ENCODE measurements at places on chromosomes 3 and 15.

DNA sequence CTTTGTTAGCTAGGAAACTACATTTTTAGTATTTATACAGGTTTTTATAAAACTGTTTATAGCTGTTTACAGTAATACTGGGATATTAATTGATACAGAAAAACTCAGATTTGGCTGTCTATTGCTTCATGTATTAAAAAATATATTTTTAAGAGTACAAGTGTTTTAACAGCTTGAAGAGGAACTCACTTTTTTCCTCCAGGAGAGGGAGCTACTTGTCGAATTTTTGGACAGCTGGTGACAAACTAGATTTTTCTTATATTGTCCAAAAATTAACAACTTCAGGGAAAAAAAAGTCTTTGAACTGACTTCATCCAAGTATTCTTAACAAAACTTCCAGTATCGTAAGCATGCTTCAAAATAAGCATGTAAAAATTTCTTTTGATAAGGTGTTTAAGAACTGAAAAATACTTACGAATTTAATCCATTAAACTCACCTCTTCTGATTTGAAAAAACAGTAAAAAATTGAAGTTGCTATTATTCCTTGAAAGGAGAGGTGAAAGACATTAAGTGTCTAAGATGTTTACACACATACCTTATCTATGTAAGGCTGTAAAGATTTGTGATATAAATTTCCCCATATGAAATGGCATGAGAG lies 4.0 kb downstream of the DIPK2A start:
- DNase-seq, result peak; percentile 42

GRCh38 chr15:89165677-89166076 lies 55.7 kb downstream of the RLBP1 start:
- no peak for DNase-seq

DNA sequence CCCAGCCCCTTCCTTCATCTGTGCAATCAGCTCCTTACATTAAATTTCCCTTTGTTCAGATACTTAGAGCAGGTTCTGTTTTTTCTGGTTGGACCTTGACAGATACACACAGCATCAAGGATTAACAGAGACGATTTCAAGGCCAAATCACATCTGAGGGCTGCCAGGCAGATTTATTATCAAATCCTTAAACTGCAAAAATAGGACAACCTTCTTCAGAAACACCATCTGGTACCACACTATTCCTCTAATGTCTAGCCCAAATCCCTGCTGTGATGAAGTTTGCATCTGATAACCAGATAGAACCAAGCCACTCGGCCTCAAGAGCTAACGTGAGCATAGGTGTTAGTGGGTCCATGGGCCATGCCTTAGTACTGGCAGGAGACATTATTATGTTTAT lies 250.7 kb upstream of the PROK2 start:
- no peak for DNase-seq

DNA sequence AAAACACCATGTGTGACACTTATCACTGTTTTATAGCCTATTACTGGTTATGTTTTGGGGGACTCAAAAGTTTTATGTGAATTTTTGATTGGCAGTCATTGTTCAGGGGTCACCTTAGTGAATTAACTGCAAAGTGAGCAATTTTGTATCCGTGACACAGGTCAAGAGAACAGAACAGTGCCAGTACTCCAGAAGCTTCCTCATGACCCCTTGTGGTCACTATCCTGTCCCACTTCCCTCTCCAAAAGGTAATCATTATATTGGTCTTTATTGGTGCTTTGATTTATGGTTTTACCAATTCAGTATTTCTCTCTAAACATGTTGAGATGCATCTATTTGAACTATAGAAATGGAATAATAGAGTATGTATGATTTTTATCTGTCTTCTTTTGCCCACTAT lies 107.1 kb downstream of the STT3B start:
- DNase-seq, result no peak

GRCh38 chr3:191397771-191398170 lies 63.2 kb upstream of the PYDC2 start:
- DNase-seq, result no peak

GRCh38 chr3:187590861-187591576 lies 79.2 kb downstream of the SST start:
- DNase-seq, result no peak

DNA sequence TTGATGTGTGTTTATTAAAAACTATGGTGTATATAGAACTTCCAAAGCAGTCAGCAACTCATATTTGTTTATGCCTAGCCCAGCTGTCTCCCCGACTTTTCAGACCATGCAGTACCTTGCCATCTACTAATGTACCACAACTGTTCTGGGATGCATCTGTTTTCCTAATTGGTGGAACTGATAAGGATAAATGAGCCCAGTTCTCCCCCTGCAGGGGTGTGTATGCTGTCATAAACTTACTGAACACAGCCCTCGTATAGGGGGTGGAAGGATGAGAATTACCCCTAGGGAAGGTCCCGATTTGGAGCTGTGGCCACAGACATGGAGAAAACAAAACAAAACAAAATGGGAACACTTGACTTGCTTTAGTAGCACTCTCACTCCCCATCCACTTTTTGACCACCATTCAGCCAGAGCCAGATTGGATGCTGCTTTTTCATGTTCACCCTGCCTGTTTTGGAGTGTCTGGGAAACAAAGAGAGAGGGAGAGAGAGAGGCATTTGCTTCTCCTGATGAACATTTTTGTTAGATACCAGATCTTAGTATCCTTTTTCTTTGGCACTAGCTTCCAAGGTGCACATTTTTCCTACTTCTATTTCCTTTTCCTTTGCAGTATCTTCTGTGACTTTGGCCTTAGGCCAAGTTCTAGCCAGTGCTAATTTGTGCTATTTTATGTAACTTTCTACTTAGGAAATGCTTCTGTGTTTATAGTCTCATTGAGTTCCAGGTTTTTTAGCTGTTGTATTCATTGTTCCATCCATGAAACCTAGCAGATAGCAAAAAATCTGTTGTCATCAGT lies 29.1 kb downstream of the CADM2 start:
- DNase-seq, result no peak

- DNase-seq, result peak; percentile 92
Observed at GRCh38 chr3:15310491-15311370, 21.7 kb downstream of the SH3BP5 start.

GRCh38 chr3:185693985-185694653 lies 108.0 kb downstream of the SENP2 start:
- no peak for DNase-seq

GRCh38 chr3:112894258-112894657 lies 47.6 kb upstream of the CD200R1L start:
- no peak for DNase-seq

DNA sequence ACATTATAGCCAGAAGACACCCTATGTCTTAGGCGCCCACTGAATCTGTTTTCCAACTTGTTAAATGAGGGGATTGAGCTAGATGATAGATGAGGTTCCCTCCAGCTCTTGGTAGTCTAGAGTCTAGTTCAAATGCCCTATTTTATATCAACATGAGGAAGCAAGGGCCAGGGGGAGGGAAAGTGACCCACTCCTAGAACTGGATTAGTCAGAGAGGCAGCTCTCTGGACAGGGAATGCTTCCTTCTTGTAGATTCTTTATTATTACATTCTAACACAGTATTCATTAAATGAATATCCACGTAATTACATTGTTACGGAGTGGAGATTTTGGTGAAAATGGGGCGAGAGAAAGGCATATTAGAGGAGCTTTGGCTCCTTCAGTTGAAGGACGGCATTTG lies 89.5 kb downstream of the RAD18 start:
- no peak for DNase-seq

- DNase-seq, result no peak
Observed at GRCh38 chr3:24829629-24830229, 335.1 kb upstream of the THRB start.

DNA sequence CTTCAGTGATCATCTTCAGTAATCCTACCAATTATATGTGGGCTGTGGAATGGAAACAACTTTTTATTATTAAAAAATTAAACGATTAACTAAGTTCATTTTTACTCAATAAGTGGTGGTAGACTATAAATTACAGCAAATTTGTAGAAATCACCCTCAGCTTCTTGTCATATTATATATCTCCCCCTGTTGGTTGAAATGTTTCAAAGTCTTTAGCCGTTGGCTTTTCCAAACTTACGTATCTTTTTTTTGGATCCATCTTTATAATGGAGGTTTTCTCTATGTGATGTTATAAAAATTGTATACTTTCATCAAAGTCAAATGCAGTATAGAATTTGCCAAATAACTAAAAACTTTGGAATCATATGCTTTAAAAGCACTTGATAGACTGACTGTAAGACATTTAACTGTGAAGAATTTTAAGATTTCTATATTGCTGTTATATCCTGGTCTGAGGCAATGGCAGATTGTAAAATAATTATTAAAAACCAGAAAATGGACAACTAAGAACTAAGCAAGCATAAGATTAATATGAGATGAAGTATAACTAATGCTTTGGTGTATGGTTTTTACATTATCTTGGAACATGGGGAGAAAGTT lies 44.7 kb downstream of the ATP11B start:
- peak; percentile 19 for DNase-seq

- no peak for DNase-seq
Observed at GRCh38 chr15:75599401-75599800, 20.3 kb upstream of the PTPN9 start.

GRCh38 chr15:91335702-91336101 lies 235.6 kb downstream of the SV2B start:
- DNase-seq, result no peak

DNA sequence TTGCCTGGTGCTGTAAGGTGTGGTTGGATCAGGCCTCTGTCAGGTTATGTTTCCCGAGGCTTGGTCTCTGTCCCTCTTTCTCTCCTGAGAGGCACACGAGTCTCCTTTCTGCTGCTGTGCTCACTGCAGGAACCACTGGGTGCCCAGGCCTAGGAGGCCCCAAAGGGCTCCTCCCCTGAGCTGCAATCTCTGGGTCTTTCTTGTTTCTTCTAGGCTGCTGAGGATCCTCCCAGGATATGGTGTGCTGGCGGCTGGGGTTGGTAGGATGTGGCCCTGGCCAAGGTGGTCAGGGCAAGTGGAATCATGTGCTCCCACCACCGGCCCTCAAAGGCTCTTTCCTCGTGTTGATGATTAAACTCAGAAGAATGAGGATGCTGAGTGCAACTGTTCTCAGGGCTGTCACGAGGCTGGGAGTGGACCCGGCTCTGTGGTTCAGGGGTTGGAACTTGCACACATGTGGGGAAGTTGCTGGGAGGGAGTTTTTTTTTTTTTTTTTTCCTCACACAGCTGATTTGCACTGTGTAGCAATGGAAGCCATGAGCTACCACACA lies 43.6 kb upstream of the CTSH start:
- peak; percentile 7 for DNase-seq

DNA sequence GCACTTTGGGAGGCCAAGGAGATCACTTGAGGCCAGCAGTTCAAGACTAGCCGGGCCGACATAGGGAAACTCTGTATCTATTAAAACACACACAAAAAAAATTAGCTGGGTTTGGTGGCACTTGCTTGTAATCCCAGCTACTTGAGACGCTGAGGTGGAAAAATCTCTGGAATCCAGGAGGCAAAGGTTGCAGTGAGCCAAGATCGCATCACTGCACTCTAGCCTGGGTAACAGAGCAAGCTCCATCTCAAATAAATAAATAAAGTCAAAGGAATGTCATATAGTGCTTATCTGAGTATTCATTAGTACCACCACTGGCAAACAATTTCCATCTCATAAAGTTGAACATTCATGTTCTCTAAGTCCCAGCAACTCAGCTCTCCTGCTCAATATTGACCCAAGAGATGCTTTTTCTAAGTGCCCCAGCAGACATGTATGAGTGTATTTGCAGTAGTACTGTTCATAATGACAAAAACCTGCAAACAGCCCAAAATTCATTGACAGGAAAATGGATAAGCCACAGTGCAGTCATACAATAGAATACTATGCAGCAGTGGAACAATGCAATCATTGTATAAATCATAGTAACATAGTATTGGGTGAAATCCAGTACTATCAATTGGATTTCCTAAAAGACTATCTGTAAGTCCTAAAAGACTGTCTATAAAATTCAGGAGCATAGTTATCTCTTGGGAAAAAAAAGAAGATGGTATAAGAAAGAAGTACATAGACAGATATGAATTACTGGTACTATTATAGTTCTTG lies 751.5 kb upstream of the LMCD1 start:
- DNase-seq, result no peak

DNA sequence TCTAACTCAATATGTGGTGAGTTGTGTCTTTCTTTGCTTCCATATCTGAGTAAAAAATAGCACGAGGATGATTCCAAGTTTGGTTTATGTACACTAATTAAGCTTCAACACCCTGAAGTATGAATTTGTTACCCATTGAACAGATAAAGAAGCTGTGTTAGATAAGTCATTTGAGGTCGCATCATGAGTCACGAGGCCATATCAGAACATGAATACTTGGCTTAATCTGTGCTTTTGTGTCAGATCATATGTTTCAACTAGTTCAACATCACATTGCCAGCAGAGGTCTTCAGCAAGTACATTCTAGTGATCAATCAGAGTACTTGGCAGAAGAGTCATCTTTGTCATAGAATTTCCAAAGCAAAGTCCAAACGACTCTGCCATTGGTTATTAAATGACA lies 26.3 kb upstream of the MITF start:
- DNase-seq, result no peak

- DNase-seq, result no peak
Observed at GRCh38 chr3:129783470-129783869, 110.0 kb downstream of the TMCC1 start.

GRCh38 chr15:91922646-91923547 lies 69.4 kb downstream of the SLCO3A1 start:
- DNase-seq, result no peak

GRCh38 chr3:114700637-114701234 lies 406.9 kb downstream of the TIGIT start:
- DNase-seq, result no peak

DNA sequence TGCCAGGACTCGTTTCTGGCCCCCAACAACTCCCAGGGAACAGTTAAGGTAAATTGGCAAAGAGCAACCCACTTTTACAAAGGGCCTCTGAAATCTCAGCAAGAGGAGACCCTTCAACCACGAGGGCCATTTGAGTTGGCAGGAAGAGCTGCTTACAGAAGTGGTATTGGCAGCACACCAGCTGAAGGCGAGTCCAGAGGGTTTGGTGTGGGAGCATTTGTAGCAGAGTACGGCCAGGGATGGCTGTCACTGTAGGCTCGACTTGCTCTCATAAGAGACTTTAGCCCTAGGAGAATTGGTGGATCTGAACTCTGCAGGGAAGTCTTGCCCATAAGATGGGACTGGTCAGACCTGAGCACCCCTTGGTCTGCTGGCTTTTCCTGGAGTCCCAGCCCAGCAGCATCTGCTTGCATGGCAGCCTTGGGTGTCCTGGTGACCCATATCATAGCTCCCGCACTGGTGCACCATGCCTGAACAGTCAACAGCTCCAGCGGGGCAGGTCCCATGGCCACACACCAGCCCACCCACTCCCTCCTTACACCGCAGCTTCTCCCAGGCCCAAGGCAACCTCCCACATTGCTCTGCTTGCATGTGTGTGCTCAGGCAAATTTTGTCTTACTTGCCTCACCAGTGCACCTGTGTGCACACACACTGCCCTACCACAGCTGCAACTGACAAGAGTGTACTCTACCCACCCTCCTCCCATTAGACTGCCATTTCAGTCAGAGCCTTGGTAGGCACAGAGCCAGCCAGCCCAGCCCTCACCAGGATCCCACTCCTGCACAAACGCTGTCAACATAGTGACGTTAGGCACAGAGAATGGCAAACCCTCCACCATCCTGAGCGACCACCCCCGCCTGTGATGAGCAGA lies 861.6 kb upstream of the DPPA4 start:
- no peak for DNase-seq

GRCh38 chr3:67995206-67995605 lies 340.8 kb upstream of the SUCLG2 start:
- no peak for DNase-seq
